ENCODE measurements at places on chromosomes 12 and 14.

GRCh38 chr12:110531741-110532333 lies 29.7 kb downstream of the RAD9B start:
- no peaks in the 10 kb centered on the region for H3K4me1 ChIP-seq
- no peak for DNase-seq
- no peak overlapping the region for H3K27ac ChIP-seq

DNA sequence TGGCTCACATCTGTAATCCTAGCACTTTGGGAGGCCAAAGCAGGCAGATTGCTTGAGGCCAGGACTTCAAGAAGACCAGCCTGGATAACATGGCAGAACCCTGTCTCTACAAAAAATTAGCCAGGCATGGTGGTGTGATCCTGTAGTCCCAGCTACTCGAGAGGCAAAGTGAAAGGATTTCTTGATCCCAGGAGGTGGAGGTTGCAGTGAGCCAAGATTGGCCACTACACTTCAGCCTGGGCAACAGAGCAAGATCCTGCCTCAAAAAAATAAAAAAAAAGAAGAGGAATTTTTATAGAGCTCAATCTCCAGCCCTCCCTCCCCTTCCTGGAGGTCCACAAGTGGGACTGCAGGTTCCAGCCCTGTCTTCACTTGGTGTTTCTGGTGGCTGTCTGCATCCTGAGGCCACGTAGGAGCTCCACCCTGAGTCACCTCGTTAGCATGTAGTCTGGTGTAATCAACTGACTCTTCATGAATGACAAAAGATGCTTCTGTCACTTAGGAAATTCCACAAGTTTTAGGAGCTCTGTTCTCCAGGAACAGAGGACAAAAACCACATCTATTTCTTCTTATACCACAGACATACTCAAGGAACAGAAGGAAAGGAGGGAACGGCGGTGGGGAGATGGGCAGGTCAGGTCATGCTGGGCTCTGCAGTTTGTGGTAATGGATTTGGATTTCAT lies 16.2 kb downstream of the CCDC62 start:
- no peaks in the 10 kb centered on the region for H3K4me1 ChIP-seq
- no peak for DNase-seq
- H3K27me3 ChIP-seq = no peaks in the 10 kb centered on the region

- peaks cover 9% of the 10 kb centered on the region for H3K36me3 ChIP-seq
- H3K27me3 ChIP-seq = no peaks in the 10 kb centered on the region
- H3K4me1 ChIP-seq = no peaks in the 10 kb centered on the region
- DNase-seq = no peak
- no peak overlapping the region for H3K4me3 ChIP-seq
Observed at GRCh38 chr12:51118706-51119105, 35.3 kb upstream of the CSRNP2 start.

- no peaks in the 10 kb centered on the region for H3K27me3 ChIP-seq
- H3K4me3 ChIP-seq = peak overlapping the region; percentile 83
- H3K36me3 ChIP-seq = no peaks in the 10 kb centered on the region
- peak; percentile 16 for DNase-seq
Observed at GRCh38 chr12:121801595-121802484, 2.0 kb upstream of the SETD1B start.

DNA sequence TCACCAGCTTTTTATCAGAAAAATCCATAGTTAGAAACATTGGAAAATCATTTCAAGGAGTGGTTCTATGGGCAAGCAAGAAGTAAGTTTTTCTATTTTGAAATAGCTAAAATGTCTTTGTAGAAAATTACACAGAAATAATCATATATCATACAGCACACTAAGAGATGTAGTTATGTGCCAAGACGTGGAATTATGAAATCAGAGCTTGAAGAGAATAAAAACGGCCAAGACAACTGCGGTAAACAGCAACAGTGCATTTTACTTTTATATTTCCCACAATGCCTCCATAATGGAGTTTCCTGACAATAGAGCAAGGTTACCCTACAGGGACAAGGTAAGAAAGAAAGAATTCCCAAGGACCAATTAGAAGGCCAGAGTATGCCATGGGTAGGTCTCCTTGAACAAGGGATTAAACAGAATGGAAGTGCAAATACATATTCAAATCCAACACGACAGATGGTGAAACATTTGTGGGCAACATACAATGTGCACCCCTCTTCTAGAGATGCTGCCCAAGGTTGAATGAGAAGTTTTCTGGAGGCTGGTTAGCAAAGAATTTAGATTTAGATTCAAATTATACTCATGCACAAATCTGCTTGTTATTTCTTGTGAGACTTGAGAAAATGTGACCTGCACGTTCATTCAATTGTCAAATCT lies 76.1 kb upstream of the BTG1 start:
- no peaks in the 10 kb centered on the region for H3K4me1 ChIP-seq
- no peak overlapping the region for H3K27ac ChIP-seq
- no peak for DNase-seq
- no peaks in the 10 kb centered on the region for H3K36me3 ChIP-seq

DNA sequence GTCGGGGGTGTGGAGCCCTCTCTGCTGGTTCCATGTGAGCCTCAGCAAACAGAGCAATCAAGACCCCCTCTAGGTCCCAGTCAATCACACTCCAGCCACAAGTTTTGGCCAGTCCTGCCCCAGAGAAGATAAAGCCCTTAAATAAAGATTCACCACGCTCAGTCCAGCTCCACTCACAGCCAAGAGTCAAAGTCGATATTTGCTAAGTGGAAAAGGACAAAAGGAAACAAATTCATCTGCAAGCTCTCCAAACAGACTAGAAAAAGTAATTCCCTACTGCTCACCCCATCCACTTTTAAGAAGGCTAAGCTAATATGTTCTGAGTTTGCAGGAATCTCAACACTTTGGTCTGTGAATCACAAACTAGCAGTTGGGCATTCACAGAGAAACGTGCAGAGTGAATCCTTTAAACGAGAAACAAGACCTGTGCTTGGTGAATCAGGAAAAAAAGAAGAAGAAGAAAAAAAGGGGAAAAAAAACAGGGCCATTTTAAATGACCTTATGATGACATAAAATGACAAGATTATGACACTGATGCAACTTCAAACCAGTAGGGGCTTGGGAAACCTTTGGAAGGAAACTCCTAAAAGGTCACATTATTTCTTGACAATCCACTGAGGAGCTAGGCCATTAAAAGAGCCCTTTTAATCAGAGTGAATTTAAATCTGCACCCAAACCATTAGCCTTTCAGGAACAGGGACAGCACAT lies 41.8 kb upstream of the FOXN3 start:
- H3K36me3 ChIP-seq = no peaks in the 10 kb centered on the region
- H3K27ac ChIP-seq = peak overlapping the region; percentile 68
- DNase-seq = no peak
- no peak overlapping the region for H3K4me3 ChIP-seq
- peaks cover 26% of the 10 kb centered on the region for H3K4me1 ChIP-seq

GRCh38 chr12:70910666-70911065 lies 9.9 kb downstream of the PTPRR start:
- H3K27ac ChIP-seq = no peak overlapping the region
- no peak for DNase-seq
- no peak overlapping the region for H3K4me3 ChIP-seq
- H3K36me3 ChIP-seq = no peaks in the 10 kb centered on the region
- H3K27me3 ChIP-seq = no peaks in the 10 kb centered on the region
- H3K4me1 ChIP-seq = no peaks in the 10 kb centered on the region

GRCh38 chr12:125634813-125635212 lies 569.6 kb downstream of the AACS start:
- H3K4me1 ChIP-seq = peaks cover 26% of the 10 kb centered on the region
- DNase-seq = peak; percentile 95
- no peaks in the 10 kb centered on the region for H3K36me3 ChIP-seq
- peak overlapping the region; percentile 75 for H3K27ac ChIP-seq
- H3K4me3 ChIP-seq = no peak overlapping the region

DNA sequence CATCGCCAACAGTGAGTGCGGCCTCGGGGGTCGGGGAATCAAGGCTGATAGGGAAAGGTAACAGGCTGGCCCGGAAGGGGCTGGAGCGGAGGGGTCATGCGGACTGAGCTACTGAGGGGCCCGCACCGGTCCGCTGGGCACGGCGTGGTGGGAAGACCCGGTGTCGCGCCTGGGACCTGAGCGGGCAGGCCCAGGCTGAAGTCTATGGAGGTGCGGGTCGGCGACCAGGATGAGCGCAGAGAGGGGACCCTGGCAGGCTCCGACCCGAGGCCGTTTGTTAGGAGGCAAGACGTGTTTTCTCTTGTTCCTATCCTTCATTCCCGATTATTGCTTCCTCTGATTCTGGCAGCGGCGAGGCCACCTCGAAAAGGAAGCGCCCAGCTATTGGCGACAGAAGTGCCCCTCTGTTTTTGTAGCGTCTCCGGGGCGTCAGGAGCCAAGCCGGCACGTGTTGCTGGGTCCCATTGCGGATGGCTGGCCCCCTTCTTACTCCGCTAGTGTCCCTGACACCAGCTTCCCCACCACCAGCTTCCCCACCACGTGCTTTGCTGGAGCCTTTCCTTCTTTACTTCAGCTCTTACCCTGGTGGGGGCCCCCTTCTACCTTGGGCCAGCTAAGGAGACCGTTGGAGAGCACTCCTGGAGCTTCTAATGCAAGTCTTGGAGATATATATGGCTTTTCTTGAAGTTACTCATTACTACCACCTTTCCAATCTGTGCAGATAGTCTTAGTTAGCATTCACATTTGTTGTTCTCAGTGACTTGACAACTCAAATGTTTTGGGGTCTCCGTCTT lies 653 bp downstream of the PA2G4 start:
- peak; percentile 35 for DNase-seq
- H3K27me3 ChIP-seq = no peaks in the 10 kb centered on the region
- peaks cover 64% of the 10 kb centered on the region for H3K36me3 ChIP-seq
- peaks cover 8% of the 10 kb centered on the region for H3K4me1 ChIP-seq

DNA sequence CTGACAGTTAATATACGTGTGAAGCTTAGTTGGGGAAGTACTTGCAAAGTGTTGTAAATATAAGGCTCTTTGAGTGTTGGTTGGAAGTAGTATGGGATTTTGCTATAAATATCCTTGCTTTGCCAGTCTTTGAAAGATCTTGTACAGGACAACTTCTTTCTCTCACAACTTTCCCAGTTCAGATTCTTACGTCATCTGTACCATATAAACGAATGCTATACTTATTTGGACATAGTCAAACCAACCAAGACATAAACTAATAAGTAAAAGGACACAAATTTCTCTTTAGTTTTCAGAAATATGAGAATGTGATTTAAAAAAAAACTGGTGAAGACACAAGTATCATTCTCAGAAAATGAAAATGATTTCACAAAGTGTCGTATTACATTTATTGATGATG lies 153.1 kb upstream of the NPAS3 start:
- no peaks in the 10 kb centered on the region for H3K27me3 ChIP-seq
- no peak overlapping the region for H3K4me3 ChIP-seq
- H3K4me1 ChIP-seq = no peaks in the 10 kb centered on the region
- DNase-seq = no peak
- no peaks in the 10 kb centered on the region for H3K36me3 ChIP-seq
- H3K27ac ChIP-seq = no peak overlapping the region

GRCh38 chr12:14893506-14894250 lies 8.0 kb upstream of the MGP start:
- no peak overlapping the region for H3K4me3 ChIP-seq
- no peak for DNase-seq
- no peaks in the 10 kb centered on the region for H3K4me1 ChIP-seq
- H3K36me3 ChIP-seq = no peaks in the 10 kb centered on the region

GRCh38 chr12:48985901-48986300 lies 7.8 kb downstream of the WNT1 start:
- no peak overlapping the region for H3K4me3 ChIP-seq
- H3K4me1 ChIP-seq = no peaks in the 10 kb centered on the region
- no peak overlapping the region for H3K27ac ChIP-seq

DNA sequence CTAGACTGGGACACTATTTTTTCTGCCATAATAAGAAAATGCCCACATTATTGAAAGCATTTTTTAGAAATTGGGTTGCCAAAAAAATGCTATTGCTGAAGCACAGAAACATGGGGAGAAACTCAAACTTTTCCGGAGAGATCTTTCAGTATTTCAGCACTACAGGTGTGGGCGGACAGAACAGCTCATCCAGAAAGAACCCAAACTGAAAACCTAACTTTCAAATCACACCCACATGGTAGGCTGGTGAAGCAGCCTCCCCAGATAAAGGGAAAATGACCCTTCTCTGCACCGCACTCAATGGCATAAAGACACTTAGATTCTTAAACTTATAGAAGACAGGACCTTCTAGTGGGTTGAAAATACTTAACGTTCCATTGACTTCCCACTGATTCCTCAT lies 62.3 kb upstream of the TMPO start:
- no peak for DNase-seq
- H3K4me1 ChIP-seq = no peaks in the 10 kb centered on the region
- no peaks in the 10 kb centered on the region for H3K36me3 ChIP-seq
- H3K27ac ChIP-seq = no peak overlapping the region
- no peaks in the 10 kb centered on the region for H3K27me3 ChIP-seq

- H3K27me3 ChIP-seq = no peaks in the 10 kb centered on the region
- H3K36me3 ChIP-seq = peaks cover 14% of the 10 kb centered on the region
- no peaks in the 10 kb centered on the region for H3K4me1 ChIP-seq
- no peak overlapping the region for H3K4me3 ChIP-seq
- peak overlapping the region; percentile 82 for H3K27ac ChIP-seq
- no peak for DNase-seq
Observed at GRCh38 chr14:100341301-100342031, 18.3 kb downstream of the SLC25A47 start.

GRCh38 chr12:92158796-92159439 lies 13.3 kb upstream of the BTG1 start:
- H3K4me1 ChIP-seq = no peaks in the 10 kb centered on the region
- H3K4me3 ChIP-seq = no peak overlapping the region
- no peaks in the 10 kb centered on the region for H3K36me3 ChIP-seq
- no peaks in the 10 kb centered on the region for H3K27me3 ChIP-seq
- H3K27ac ChIP-seq = no peak overlapping the region
- DNase-seq = no peak

GRCh38 chr14:69427596-69427995 lies 29.1 kb downstream of the SLC39A9 start:
- H3K4me1 ChIP-seq = no peaks in the 10 kb centered on the region
- H3K4me3 ChIP-seq = no peak overlapping the region
- no peaks in the 10 kb centered on the region for H3K27me3 ChIP-seq
- H3K36me3 ChIP-seq = no peaks in the 10 kb centered on the region
- H3K27ac ChIP-seq = no peak overlapping the region

GRCh38 chr12:49562233-49562632 lies 5.7 kb downstream of the MCRS1 start:
- no peak for DNase-seq
- no peaks in the 10 kb centered on the region for H3K4me1 ChIP-seq
- H3K27me3 ChIP-seq = no peaks in the 10 kb centered on the region
- H3K36me3 ChIP-seq = peaks cover 62% of the 10 kb centered on the region
- no peak overlapping the region for H3K27ac ChIP-seq
